Suppressor macrophage (primary cell): ENCODE measurements at places on chromosomes 2 and 18.

GRCh38 chr2:158112992-158113391 is 11.3 kb downstream of the UPP2 start:
- no peak for DNase-seq

GRCh38 chr2:213609570-213610170 is 325.4 kb downstream of the SPAG16 start:
- DNase-seq, result no peak

- no peak for DNase-seq
Measured at GRCh38 chr2:174608866-174609214, 11.2 kb upstream of the WIPF1 start.

- DNase-seq, result no peak
Measured at GRCh38 chr18:54857499-54857898, 29.2 kb downstream of the RAB27B start.

- DNase-seq, result no peak
Measured at GRCh38 chr2:238987352-238987981, 139.6 kb downstream of the TWIST2 start.

DNA sequence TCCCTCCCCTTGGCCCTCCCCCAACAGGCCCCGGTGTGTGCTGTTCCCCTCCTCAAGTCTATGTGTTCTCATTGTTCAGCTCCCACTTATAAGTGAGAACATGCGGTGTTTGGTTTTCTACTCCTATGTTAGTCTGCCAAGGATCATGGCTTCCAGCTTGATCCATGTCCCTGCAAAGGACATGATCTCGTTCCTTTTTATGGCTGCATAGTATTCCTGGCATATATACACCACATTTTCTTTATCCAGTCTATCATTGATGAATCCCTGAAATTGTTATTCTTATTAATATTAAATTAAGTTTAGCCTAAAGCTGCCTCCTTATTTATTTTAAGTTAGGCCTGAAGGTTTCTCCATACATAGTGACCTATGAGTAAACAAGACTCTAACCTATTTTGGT is 18.8 kb upstream of the RAB31 start:
- DNase-seq, result no peak

GRCh38 chr2:170090229-170090628 is 87.7 kb upstream of the MYO3B start:
- no peak for DNase-seq

DNA sequence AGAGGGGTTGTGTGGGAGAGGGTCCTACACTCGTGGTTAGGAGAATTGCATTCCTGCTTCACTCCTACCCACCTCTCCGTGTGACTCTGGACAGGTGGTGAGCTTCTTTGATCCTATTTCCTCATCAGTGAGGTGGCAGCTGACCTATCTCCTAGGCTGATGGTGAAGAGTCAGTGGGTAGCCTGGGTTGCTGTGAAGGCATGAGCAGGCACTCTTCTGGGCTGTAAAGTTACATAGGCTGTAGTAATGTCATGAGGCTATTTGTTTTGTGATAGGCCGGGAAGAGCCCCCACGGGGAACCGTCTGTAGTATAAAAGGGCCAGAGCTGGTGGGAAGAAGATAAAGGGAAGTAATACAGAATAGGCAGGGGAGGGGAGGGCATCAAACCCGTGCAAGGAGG is 83.8 kb downstream of the TMEM247 start:
- DNase-seq, result peak; percentile 73

GRCh38 chr18:1392865-1393734 is 488.4 kb downstream of the ADCYAP1 start:
- DNase-seq, result no peak

DNA sequence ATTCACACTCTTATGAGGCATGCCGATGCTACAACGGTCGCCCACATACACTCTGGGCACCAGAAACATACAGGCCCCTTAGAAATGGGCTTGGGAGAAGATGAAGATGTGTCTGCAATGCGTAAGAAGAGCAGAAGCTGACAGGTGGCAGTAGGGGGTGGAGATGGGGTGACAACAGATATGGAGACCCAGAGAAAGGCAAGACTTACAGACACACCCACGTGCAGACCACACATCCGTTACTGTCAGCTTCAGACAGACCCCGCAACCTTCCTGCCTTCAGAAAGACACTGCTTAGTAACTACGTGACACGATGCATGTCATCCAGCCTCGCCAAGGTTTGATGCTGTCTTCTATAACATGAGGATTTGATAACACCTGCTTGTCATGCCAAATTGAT is 89.5 kb downstream of the ZFP36L2 start:
- DNase-seq, result no peak

GRCh38 chr18:70024829-70025228 is 77.2 kb upstream of the CD226 start:
- no peak for DNase-seq

DNA sequence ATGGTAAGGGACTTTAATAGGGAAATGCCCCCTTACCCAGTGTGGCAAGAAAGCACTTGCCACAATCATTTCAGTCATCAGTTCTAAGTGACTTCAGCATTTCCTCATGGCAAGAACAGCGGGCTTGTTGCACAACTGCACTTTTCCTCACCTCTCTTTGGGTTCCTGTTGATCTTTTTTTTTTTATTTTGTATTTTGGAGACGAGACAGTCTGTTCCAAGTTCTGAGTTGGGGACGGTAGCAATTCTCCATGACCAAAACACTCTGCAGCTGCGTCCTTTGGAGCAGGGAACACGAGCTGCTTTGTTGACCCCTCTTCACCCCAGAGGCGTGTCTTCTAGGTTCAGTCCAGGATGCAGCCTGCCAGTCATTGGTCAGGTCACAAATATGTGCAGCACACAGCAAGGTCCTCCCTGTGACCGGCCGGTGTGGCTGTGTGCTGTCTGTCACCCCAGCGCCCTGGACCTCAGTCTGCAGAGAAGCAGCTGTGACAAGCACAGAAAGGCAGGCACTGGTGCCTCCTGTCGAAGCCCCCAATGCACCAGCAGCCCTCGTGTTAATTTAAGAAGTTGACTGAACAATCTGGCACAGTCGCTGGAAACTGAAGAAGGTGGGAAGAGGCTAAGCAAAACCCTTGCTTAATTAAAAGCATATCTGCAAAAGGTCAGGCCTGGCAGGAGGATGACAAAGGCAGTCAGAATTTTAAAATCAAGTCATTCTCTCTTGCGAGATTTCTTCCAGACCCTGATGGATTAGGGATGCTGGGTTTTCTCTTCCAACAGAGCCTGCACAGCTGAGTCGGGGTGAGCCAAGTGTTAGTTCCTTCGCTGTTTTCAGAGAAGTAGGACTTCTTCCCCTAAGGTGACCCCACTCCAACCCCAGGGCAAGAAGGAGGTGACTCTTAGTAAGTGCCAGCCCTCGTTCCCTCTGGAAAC is 96.7 kb upstream of the COPS8 start:
- peak; percentile 76 for DNase-seq

- no peak for DNase-seq
Measured at GRCh38 chr2:208556983-208557484, 150.4 kb downstream of the PTH2R start.

DNA sequence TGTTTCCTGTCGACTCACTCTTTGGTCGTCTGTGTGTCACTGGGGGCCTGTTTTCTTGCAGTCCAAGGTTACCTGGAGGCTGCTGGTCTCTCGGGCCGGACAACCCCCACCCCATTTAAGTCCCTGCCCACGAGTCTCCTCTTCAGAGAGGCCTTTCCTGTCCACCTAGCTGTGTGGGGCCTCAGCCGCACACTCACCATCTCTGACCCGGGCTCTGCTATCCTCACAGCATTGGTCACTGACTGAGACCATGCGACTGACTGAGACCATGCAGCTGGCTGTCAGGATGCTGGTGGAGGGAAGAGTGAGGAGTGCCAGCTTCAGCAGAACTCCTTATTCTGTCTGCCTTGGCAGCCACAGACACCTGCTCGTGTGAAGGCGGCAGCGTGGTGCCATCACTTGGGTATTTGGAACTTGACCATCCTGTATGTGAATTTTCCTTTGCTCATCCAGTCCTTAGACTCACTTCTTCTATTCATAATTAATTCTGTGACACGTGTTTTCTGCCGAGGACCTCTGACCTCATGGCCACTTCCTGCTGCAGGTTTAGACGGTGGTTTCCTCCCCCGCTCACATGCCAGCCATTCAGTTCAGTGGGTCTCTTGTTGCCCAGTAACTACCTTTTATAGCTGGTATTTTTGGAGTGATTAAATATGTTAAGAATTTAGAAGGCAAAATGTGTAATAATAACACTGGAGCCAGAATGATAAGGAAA is 47.5 kb upstream of the ASB1 start:
- DNase-seq, result peak; percentile 76

GRCh38 chr2:20653695-20654534 is 3.0 kb upstream of the HS1BP3 start:
- DNase-seq, result peak; percentile 62

DNA sequence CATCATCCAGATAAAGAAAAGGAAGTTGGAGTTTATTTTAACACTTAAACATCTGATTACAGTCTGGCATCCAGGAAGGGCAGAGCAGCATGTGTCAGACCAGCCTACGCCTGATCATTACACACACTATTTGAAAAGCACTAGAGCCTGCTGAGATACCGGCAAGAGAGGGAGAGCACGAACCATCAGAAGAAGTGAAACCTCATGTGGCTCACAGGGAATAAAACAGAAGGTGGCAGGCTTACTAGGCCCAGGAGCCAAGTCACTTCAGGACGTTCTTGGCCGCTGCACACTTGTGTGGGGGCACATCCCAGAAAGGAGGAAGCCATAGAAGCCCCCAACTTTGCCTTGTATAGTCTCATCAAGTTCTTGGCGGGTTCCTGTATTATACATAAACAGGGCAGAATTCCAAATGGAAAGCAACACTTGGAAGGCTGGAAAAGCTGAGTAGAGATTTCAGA is 105.5 kb downstream of the UGGT1 start:
- peak; percentile 22 for DNase-seq

DNA sequence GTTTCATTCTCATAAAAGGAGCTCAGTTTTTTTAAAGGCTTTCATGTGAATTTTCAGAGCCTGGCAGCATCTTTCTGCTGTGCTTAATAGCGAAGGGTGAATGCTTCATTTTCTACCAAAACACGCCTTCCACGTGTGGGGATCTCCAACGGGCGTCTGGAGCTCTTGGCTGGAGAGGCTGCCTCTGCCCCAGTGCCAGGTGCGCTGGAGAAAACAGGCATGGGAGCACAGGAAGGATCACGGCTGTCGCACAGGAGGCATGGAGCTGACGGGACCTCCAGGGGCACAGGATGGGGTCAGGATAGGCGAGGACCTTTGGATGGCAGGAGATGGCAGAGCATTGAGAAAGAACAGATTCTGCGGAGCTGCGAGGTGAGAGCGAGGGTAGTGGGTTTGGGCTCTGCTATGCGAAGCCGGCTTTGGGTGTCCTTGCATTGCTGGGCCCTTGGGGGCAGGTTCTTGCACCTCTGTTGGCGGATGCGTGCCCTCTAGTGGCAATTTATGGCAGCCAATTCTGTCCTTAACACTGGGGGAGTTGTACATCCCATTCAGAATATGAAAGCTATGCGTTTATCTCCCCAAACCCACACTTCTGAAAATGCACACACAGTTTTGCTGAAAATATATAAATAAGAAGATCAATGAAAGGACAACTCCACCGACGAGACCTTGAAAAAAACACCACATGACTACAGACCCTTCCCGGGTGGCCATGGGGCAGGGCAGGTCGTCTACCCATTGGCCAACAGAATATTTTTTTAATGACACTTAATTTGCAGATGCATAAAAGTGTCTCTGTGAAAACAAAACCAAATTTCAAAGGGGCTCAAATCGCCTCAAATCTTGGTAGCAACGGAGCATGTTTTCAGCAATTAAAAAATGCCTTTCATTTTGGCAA is 90.4 kb upstream of the SLC35G4 start:
- DNase-seq, result peak; percentile 59

DNA sequence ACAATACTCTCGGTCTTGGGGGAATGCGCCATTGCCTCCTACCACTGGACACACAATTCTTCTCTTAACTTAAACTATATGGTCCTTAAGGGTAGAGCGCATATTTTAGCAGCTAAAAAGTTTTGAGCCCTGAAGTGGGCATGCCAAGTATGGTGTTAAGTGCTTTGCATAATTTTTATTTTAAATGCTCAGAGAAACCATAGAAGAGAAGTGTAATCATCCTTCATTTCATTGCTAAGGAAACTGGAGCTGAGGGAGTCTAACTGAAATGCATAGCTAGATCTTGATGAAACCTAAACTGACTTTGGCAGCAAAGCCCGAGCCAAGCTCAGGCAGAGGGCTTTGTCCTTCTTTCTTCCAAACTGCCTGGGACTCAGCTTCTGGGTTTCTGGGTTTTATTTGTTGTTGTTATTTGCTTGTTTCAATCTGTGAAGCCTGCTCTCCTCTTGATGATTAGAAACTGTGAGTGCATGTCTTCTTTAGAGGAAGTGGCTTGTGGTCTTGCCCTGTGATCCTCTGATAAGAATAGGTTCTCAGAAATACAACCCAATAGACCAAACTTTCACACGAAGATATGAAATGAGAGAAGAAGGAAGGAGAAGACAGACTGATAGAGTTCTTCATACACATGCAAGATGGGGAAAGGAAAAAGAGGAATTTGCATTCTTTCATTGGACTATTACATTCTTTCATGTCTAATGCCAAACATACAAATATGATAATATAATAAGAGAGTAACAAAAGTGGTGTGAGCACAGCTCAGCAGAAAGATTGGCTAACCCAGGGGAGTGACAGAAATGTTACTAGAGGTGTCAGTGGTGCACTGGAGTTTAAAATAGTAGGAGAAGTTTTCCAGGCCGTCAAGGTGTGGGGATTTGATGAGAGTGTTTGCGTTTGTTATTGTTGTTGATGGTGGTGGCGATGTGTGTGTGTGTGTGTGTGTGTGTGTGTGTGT is 7.5 kb upstream of the RNF144A start:
- DNase-seq, result no peak

DNA sequence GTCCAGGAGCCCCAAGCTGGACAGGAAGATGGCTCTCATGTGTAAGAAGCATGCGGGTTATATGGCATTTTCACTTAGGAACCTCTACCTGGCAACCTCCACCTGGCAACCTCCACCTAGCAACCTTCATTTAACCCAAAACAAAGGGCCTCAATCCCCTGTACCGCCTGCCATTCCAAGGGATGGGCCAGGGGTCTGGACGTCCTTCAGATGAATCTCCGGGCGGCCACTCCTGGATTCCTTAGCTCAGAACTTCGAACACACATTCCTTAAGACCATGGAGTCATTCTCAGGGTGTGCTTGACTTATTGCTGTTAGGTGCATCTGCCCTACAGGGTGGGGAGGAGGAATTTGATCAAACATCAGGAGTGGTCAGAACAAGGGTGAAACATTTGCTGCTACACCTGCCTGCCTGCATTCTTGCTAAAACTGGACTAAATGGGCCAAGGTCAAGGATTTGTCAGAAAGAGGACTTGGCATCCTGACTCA is 277.6 kb downstream of the PHLPP1 start:
- DNase-seq, result no peak

DNA sequence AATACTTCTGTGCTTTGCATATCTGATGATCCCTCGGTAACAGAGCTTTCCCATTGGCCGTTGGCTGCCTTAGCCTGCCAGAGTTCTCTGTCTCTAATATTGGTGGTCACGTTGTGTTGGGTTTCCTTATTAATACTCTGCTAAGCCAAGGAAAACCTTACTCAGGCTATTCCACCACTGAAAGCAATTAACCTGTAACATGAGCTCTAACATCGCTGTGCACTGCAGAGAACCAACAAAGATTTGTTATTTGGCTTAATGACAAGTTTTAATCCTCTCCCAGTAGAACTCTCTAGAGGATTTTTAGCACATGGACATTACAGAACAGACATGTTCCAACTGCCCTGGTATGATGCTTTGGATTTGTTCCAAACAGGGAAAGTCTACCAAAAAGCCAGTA is 825.9 kb upstream of the POU3F3 start:
- no peak for DNase-seq
